ENCODE measurements at places on chromosomes 1 and 21. TPM values are rescaled to one million over a fixed set of nuclear protein-coding genes. Genes with fewer than 3 reads are reported as not detected.

Gene CAMK2N1
- total RNA-seq: 28.9 TPM

Gene GFI1
- total RNA-seq: 0.11 TPM

Gene ST6GALNAC3
- 0.44 TPM for total RNA-seq

Gene KIF14
- 8.5 TPM for total RNA-seq

Gene SPATA45
- not detected for total RNA-seq

Gene ELF3
- under 0.01 TPM for total RNA-seq

Gene CYP2J2
- 0.33 TPM for total RNA-seq

Gene NFASC
- 53.6 TPM for total RNA-seq

Gene KIAA1614
- 6.5 TPM for total RNA-seq

Gene LEPR
- 20.6 TPM for total RNA-seq

Gene MRAP
- total RNA-seq: not detected

Gene TMEM201
- 6.2 TPM for total RNA-seq

Gene PRR9
- 1.2 TPM for total RNA-seq

Gene ISG15
- total RNA-seq: 46.4 TPM

Gene KLF17
- under 0.01 TPM for total RNA-seq

Gene ANGPTL3
- total RNA-seq: not detected

Gene VANGL1
- total RNA-seq: 8.2 TPM

Gene KRTAP19-3
- total RNA-seq: not detected

Gene ATP1A2
- not detected for total RNA-seq

Gene LCK
- not detected for total RNA-seq

Gene PTGFR
- 17.7 TPM for total RNA-seq

Gene CNKSR1
- total RNA-seq: 0.22 TPM

Gene NPHS2
- total RNA-seq: not detected

Gene RIMKLA
- 0.12 TPM for total RNA-seq

Gene VAV3
- 0.77 TPM for total RNA-seq

Gene FCRL5
- not detected for total RNA-seq

Gene BCAS2
- total RNA-seq: 61.5 TPM

Gene MRPS14
- total RNA-seq: 21.1 TPM

Gene PLOD1
- 552 TPM for total RNA-seq

Gene MYOG
- not detected for total RNA-seq

Gene CELF3
- total RNA-seq: not detected

Gene MCOLN2
- total RNA-seq: 2.7 TPM

Gene OR2T2
- total RNA-seq: not detected

Gene TMEM61
- not detected for total RNA-seq

Gene GSTM2
- total RNA-seq: 10.5 TPM

Gene DNAI4
- 7.2 TPM for total RNA-seq

Gene ICOSLG
- total RNA-seq: 0.11 TPM

Gene SPRR1A
- total RNA-seq: not detected

Gene CCDC181
- 2.0 TPM for total RNA-seq

Gene SHISAL2A
- total RNA-seq: not detected

Gene ZNF593OS
- not detected for total RNA-seq

Gene USP1
- 31.5 TPM for total RNA-seq

Gene TFAP2E
- total RNA-seq: 0.11 TPM

Gene KTI12
- total RNA-seq: 20.6 TPM

Gene ETNK2
- 10.0 TPM for total RNA-seq

Gene GPR161
- total RNA-seq: 12.9 TPM

Gene MAP3K21
- total RNA-seq: 1.7 TPM

Gene ATP13A2
- 17.6 TPM for total RNA-seq

Gene OLFML3
- total RNA-seq: 300 TPM

Gene SNAPIN
- 58.9 TPM for total RNA-seq

Gene TNFRSF18
- total RNA-seq: 0.12 TPM

Gene TESK2
- total RNA-seq: 0.77 TPM

Gene PLA2G2C
- under 0.01 TPM for total RNA-seq

Gene NSUN4
- total RNA-seq: 13.1 TPM

Gene OR2L8
- 0.25 TPM for total RNA-seq

Gene NEXN
- total RNA-seq: 13.5 TPM

Gene ATP8B2
- 159 TPM for total RNA-seq

Data from uterine smooth muscle cell (primary cell).